ENCODE measurements at places on chromosomes 2 and 18. TPM values are rescaled to one million over a fixed set of nuclear protein-coding genes. Genes with fewer than 3 reads are reported as not detected.
A peak's percentile ranks its signal among the peaks of the same experiment; 100 is the strongest.

DNA sequence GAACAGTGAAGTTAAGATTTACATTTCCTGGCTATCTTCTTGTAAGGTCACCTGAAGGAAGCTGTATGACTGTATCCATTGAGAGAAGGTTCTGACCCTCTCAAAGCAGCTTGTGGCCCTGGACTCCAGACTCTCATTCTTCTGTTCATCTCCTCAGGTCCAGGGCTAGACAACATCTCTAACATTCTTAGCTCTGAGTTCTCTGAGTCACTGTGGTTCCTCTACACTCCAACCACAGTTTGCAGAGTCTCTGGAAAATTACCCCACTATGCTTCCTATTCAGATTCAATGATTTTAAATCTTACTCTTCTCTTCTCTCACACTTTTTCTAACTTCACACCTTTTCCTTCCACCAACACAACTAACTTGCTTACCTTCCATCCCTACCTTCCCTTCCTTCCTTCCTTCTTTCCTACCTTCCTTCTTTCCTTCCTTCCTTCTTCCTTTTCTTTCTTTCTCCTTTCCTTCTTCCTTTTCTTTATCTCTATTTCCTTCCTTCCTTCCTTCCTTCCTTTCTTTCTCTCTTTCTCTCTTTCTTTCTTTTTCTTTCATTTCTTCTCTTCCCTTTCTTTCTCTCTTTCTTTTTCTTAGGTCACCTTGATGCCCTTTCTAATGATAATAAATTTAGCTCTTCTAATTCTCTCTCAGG lies 824.3 kb upstream of the ZEB2 start:
- H3K4me1 ChIP-seq: no peaks in the 10 kb centered on the region
- no peaks in the 10 kb centered on the region for H3K36me3 ChIP-seq
- H3K27ac ChIP-seq: no peak overlapping the region
- H3K4me3 ChIP-seq: no peak overlapping the region
- no peak for DNase-seq
- H3K27me3 ChIP-seq: no peaks in the 10 kb centered on the region

SPATS2L gene
- total RNA-seq: 29.1 TPM

POTEI gene
- total RNA-seq: 1.8 TPM

- H3K36me3 ChIP-seq: no peaks in the 10 kb centered on the region
- H3K27me3 ChIP-seq: no peaks in the 10 kb centered on the region
- no peak overlapping the region for H3K27ac ChIP-seq
- peaks cover 14% of the 10 kb centered on the region for H3K4me1 ChIP-seq
Measured at GRCh38 chr2:58870704-58871103, 629.6 kb upstream of the FANCL start.

DNA sequence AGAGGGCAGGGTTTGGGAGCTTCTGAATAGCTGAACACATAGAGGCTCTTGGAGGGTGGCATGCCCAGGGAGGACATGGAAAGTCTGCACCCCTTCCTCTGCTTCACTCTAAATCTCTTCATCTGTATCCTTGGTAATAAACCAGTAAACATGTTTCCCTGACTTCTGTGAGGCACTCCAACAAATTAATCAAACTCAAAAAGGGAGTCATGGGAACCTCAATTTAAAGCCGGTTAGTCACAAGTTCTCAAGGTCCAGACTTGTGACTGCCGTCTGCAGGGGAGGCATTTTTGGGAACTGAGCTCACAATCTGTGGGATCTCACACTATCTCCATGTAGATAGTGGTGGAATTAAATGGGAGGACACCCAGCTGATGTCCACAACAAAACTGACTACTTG lies 33.1 kb upstream of the STON1 start:
- no peak for DNase-seq
- peaks cover 5% of the 10 kb centered on the region for H3K36me3 ChIP-seq
- no peaks in the 10 kb centered on the region for H3K27me3 ChIP-seq
- no peak overlapping the region for H3K4me3 ChIP-seq

HOXD9 gene
- not detected for total RNA-seq

DNA sequence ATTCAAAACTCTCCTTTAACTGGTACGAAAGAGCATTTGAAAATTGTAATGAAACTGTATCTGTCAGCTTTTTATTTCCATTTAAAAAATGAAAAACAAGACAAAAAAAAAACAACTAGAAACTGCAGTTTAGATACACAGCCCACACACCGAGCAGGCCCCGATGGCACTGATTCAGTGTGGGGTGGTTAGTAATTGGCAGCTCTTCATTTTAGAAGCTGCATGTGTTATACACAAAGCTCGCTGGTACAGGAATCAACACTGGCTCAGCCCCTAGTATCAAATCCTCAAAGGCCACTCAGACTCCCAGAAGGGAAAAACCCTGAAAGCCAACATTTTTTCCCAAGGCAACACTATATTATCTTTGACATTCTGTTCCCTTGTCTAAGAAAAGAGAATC lies 30.5 kb upstream of the RMDN2 start:
- H3K4me1 ChIP-seq: no peaks in the 10 kb centered on the region
- no peaks in the 10 kb centered on the region for H3K36me3 ChIP-seq
- H3K4me3 ChIP-seq: no peak overlapping the region
- DNase-seq: no peak
- H3K27me3 ChIP-seq: no peaks in the 10 kb centered on the region

VIL1 gene
- not detected for total RNA-seq

DNA sequence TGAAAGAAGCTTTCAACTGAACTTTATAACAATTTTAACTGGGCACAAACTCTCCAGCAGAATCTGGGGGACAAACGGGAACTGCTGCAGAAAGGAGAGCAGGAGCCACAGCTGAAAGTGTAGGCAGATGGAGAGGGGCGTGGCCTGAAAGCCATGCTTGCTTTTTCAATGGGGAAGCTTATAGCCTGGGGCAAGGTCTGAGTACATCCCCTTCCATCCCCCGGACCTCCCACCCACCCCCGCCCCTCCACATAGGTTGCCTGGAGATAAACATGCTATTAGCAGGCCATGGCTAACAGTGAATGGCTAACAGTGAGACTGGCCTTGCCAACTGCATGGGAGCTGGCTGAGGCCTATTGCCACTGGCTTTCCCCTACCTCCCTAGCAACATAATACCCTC lies 317.9 kb upstream of the TANK start:
- no peak overlapping the region for H3K4me3 ChIP-seq
- no peak for DNase-seq
- no peaks in the 10 kb centered on the region for H3K36me3 ChIP-seq
- no peak overlapping the region for H3K27ac ChIP-seq
- no peaks in the 10 kb centered on the region for H3K4me1 ChIP-seq

SLC14A1 gene
- not detected for total RNA-seq

NDC80 gene
- 69.3 TPM for total RNA-seq

- DNase-seq: no peak
- H3K27ac ChIP-seq: no peak overlapping the region
- no peaks in the 10 kb centered on the region for H3K36me3 ChIP-seq
- H3K4me1 ChIP-seq: peaks cover 17% of the 10 kb centered on the region
- H3K4me3 ChIP-seq: no peak overlapping the region
Measured at GRCh38 chr18:54086863-54087262, 137.6 kb downstream of the MBD2 start.

IL1RL1 gene
- total RNA-seq: not detected

GRCh38 chr2:56286936-56287335 lies 103.1 kb downstream of the CCDC85A start:
- H3K4me3 ChIP-seq: no peak overlapping the region
- no peak overlapping the region for H3K27ac ChIP-seq
- no peaks in the 10 kb centered on the region for H3K4me1 ChIP-seq
- H3K27me3 ChIP-seq: no peaks in the 10 kb centered on the region
- H3K36me3 ChIP-seq: no peaks in the 10 kb centered on the region

- no peak overlapping the region for H3K27ac ChIP-seq
- H3K27me3 ChIP-seq: no peaks in the 10 kb centered on the region
Measured at GRCh38 chr18:58367425-58368140, 261.3 kb downstream of the ALPK2 start.

DNA sequence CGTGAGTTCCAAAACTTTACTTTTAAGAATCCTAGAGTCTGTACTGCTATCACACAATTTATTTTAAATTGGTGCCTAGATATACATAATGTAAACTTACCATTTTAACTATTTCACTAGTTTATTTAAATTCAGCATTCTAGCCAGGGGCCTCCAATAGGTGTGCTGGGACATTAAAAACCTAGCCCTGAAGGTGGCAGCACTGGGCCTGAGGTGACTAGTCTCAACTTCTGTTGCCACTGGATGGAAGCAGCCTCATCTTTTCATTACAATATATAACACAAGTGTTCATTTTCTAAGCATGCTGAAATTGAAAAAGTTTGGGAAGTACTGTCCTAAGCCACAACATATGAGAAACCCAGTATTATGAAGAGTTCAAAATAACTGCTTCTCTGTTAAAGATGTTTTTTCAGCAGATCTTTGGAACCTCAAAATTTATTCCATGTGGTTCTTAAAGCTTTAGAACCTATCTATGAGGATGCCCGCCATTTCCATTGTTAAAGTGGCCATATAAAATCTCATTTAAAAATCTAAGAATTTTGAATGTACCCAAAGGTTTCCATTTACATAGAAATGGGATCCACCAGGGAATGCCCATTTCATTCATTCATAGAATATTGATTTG lies 2.9 kb upstream of the RBBP8 start:
- peaks cover 27% of the 10 kb centered on the region for H3K4me1 ChIP-seq
- H3K27me3 ChIP-seq: no peaks in the 10 kb centered on the region
- H3K36me3 ChIP-seq: no peaks in the 10 kb centered on the region
- no peak overlapping the region for H3K4me3 ChIP-seq
- no peak overlapping the region for H3K27ac ChIP-seq

DNA sequence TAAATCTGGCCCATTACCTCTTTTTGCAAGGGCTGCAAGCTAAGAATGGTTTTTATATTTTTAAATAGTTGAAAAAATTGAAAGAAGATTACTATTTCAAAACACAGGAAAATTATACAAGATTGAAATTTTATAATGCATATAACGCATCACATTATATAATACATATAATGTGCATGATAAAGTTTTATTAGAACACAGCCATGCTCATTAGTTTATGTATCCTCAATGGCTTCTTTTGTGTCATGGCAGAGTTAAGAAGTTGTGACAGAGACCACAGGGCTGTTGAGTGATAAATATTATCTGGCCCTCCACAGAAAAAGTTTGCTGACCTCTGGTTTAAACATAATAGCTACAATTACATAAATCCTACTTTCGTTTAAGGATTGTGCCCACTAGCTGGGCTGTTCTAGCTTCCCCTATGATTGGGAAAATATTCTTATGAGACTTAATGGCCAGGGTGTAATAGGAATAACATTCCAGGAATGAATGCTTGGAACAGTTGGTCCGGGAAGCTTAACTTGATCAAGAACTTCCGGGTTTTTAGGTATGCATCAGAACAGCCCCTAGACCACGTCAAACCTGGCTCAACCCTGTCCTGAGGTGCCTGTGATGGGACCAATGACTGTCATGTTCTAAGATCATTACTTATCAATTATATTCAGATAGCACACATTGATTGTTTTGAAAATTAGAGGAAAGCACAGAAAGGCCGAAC lies 98.7 kb upstream of the LPIN2 start:
- H3K27me3 ChIP-seq: no peaks in the 10 kb centered on the region
- no peak overlapping the region for H3K27ac ChIP-seq
- no peak for DNase-seq
- no peak overlapping the region for H3K4me3 ChIP-seq
- no peaks in the 10 kb centered on the region for H3K4me1 ChIP-seq

KHK gene
- total RNA-seq: 3.3 TPM

GRCh38 chr18:25177631-25178030 lies 174.3 kb downstream of the ZNF521 start:
- no peak overlapping the region for H3K27ac ChIP-seq
- no peaks in the 10 kb centered on the region for H3K27me3 ChIP-seq
- no peak overlapping the region for H3K4me3 ChIP-seq
- H3K4me1 ChIP-seq: peaks cover 35% of the 10 kb centered on the region
- no peak for DNase-seq

HJURP gene
- 109 TPM for total RNA-seq

DNA sequence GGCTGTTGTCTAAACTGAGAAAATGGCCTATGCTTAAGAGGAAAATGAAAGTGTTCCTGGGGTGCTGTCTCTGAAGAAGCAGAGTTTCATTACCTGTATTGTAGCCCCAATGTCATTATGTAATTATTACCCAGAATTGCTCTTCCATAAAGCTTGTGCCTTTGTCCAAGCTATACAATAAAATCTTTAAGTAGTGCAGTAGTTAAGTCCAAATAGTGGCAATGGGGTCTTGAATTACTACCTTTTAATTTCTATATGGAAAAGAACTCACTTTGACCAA lies 13.8 kb upstream of the ALLC start:
- H3K27ac ChIP-seq: no peak overlapping the region
- no peaks in the 10 kb centered on the region for H3K4me1 ChIP-seq
- DNase-seq: no peak
- no peak overlapping the region for H3K4me3 ChIP-seq
- no peaks in the 10 kb centered on the region for H3K36me3 ChIP-seq
- no peaks in the 10 kb centered on the region for H3K27me3 ChIP-seq

DNA sequence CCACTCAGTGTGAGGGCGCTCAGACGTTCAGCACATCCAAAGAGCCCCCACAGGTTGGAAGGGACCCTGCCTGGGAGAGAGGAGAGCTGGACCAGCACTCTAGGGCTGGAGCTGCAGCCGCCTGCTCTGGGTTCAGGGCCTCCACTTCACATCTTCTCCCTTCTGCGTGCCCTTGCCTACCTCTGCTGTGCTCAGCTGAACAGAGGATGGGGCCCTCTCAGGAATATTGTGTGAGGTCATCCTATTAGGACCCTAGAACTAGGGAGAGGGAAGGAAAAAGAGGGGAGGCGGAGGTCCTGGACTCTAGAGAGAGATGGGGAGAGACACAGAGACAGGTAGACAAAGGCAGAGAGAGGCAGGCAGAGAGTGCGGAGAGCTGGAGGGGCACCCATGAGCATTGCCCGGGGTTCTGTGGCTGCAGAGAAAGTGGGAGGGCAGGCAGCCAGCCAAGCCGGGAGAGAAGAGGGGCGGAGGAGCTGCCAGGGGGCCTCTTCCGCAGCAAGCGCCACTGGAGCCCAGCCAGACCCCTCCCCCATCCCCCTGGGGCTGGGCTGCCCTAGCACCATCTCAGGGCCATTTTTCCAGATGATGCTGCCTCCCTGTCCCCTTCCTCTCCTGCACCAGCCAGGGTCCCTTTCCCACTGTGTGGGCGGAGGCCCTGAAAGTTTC lies 8.3 kb upstream of the TNS1 start:
- H3K4me1 ChIP-seq: peaks cover 36% of the 10 kb centered on the region
- H3K4me3 ChIP-seq: peak overlapping the region; percentile 74
- no peak overlapping the region for H3K27ac ChIP-seq
- no peaks in the 10 kb centered on the region for H3K36me3 ChIP-seq
- no peak for DNase-seq

Data from neural progenitor cell (in vitro differentiated cells).